ENCODE measurements at places on chromosomes 5 and 9.

DNA sequence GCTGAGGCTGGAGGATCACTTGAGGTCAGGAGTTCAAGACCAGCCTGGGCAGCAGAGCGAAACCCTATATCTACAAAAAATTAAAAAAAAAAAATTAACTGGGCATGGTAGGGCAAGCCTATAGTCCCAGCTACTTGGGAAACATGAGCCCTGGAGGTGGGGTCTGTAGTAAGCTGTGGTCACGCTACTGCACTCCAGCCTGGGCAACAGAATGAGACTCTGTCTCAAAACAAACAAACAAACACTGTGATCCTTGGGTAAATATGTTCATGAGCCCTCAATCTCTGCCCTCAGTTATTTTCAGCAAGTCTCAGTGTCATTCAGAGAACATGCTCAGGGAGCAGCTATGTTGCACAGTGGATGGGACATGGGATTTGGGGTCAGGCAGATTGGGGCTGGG lies 76.2 kb downstream of the PTTG1 start:
- no peak for DNase-seq

- DNase-seq: no peak
These were observed 21.3 kb downstream of the WNK2 start for GRCh38 chr9:93205045-93205768.

- no peak for DNase-seq
These were observed 174.1 kb upstream of the RFX3 start for GRCh38 chr9:3699883-3700282.

DNA sequence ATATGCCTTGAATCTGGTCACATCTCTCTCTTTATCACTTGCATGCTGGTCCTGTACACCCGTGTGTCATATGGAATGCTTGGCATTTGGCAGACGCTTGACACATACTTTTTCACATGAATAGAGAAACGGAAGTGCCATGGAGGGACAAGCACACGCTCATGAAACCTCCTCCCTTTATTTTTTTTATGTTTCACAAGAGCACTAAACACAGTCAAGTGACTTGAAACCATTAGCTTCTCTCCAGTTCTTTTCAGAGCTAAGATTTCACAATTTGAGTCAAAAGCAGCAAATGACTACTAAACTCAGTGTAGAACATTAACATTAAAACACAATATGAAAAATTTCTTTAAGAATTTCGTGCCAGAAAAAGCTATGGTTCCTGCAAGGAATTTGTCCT lies 151.1 kb downstream of the DOCK2 start:
- no peak for DNase-seq

DNA sequence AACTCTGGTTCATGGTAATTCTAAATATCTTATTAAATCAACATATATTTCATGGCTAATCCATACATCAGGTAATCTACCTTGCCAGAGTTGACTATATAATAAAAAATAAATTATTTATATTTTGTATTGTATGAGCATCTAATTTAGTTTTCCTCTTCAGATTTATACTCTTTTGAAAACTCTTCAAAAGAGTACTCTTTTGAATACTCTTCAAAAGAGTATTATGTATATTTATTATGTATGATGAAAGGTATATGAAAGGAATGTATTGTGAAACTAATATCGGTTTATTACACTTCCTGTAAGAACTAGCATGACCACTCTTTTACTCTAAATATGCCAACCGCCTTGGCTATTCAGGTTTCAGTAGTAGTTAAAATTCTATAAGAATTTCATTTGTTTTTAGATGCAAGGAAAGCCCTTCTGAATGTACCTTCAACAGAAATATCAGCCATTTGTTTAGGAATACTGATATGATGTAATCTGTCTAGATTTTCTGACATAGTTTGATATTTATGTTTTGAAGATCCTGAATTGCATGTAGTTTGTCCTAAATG lies 178.7 kb downstream of the WDR70 start:
- no peak for DNase-seq

GRCh38 chr5:56913766-56914165 lies 4.4 kb downstream of the SETD9 start:
- no peak for DNase-seq

DNA sequence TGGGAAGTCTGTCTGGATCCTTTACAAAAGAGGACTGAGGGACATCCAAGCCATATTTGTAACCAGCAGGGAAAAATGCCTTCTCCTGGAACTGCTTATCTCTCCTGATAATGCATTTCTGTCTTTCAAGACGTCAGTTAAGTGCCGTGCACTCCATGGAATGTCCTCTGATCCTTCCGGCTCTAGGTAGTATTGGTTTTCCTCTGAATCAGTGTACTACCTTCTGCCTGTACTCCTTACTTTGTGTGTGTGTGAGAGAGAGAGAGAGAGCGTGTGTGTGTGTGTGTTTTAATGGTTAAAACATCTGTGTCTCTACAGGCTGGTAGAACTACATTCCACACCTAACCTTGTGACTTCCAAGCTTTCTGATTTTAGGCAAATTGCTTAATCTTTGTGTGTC lies 89.9 kb downstream of the PIP5K1B start:
- DNase-seq: no peak

- DNase-seq: no peak
These were observed 100.2 kb upstream of the RAI14 start for GRCh38 chr5:34555699-34556508.

DNA sequence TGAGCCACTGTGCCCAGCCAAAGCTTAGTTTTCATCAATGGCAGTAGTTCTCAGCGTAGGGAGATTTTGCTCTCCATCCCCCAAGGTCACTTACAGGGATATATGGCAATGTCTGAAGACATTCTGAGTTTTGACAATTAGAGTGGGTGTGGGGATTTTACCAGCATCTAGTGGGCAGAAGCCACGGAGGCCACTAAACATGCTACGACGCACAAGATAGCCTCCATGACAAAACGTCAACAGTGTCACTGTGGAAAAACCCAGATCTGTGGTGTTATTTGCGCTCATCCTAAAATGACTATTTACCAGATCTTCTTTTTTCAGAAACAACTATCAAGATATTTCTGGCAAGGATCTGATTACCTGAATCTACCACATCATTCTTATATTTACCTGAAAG lies 68.2 kb downstream of the CDC14B start:
- DNase-seq: no peak

GRCh38 chr5:84445049-84445685 lies 60.5 kb upstream of the EDIL3 start:
- DNase-seq: no peak

DNA sequence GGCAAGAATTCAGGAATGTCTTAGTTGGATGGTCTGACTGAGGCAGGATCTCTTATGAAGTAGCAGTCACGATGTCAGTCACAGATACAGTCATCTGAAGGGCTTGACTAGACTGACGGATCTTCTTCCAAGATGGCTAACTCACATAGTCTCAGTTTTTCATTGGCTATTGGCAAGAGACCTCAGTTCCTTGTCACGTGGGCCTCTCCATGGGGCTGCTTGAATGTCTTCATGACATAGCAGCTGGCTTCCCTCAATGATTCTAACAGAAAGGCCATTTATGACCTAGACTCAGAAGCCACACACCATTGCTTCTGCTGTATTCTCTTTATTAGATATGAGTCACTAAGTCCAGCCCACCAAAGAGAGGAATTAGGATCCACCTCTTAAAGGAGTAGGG lies 4.7 kb downstream of the APC start:
- no peak for DNase-seq

DNA sequence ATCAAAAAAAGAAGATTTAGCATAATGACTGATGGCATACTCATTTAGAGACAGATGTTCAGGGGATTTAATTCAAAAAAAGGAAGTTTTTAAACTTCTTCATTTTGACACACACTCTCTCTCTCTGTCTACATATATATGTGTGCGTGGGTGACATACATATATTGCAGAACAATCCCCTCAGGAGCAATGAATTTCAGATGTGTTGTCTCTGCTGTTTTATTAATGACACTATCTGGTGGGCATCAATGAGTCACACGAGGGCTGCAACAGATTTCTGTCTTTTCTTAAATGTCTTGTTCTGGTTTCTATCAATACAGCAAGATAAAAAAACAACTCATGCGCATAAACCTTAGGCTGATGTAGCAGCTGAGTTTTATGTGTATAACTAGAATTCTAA lies 123.5 kb upstream of the SLCO6A1 start:
- no peak for DNase-seq

Data from T-helper 2 cell (primary cell).